ENCODE measurements at places on chromosomes 7 and 10.

DNA sequence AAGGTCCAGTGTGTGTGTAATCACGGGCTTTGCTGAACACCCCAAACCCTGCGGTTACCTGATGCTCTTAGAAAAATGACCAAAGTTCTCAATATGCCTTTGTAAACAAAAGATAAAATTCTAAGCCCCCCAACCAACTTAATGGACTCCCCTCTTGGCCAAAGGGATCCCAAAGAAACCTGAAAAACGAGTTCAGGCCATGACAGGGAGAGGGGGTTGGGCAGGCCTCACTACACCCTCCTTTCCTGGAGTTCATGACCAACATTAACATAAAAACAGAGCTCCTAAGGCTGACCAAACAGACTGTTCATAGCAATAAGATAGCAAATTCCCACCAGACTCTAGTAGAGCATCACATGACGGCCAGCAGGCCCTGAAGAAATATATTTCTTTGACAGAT is 3.0 kb upstream of the VIPR2 start:
- no peak for DNase-seq

DNA sequence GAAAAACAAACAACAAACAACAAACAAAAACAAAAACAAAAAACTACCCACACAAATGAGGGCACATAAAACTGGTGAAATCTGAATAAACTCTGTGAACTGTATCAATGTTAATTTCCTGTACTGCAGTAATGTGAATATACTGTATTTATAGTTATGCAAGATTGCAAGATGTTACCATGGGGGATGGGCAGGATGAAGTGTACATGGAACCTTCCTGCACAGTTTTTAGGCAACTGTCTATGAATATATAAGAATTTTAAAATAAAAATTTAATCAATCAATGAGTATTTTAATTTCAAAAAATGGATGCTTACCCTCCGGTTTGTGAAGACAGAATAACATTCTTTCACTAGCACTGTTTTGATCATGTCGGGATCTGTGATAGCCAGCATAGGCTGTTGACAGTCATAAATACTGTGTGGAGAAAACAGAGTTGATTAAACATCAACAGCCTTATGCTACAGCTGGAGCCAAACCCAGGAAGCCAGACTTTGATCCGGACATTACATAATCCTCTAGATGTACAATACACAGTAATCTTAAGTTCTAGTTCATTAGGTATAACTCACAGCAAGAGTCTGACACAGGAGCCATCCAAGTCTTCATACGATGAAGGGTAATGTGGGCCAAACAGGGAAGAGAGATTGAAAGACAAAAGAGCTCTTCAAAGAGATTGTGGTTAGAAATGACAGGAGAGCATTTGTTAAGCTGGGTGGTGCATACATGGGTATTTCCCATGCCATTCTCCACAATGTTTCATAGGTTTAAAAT is 14.8 kb downstream of the CYP3A7 start:
- no peak for DNase-seq

- DNase-seq = no peak
Measured at GRCh38 chr7:157855452-157856213, 518.8 kb downstream of the DNAJB6 start.

DNA sequence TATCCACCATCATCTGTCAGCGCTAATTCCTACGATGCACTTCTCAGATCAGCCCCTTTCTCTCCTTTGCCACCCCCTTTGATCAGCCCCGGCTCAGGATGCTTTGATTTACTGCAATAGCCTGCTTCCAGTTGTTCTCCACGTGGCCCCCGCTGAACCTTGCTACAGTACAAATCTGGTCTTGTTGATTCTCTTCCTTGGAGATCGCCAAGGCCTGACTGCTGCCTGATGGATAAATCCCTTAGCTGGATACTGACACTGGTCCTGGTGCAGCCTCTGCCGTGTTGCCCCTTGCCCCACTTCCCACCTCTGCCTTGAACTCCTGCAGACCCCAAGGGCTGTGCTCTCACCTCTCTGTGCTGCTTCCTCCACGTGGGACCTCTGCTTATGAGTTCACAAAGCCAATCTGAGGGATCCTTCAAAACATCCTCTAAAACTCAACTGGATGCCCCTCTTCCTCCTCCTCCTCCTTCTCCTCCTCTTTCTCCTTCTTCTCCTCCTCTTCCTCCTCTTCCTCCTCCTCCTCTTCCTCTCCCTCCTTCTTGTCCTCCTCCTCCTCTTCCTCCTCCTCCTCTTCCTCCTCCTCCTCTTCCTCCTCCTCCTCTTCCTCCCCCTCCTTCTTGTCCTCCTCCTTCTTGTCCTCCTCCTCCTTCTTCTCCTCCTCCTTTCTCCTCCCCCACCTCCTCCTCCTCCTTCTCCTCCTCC is 15.3 kb downstream of the PLXNA4 start:
- DNase-seq = no peak

DNA sequence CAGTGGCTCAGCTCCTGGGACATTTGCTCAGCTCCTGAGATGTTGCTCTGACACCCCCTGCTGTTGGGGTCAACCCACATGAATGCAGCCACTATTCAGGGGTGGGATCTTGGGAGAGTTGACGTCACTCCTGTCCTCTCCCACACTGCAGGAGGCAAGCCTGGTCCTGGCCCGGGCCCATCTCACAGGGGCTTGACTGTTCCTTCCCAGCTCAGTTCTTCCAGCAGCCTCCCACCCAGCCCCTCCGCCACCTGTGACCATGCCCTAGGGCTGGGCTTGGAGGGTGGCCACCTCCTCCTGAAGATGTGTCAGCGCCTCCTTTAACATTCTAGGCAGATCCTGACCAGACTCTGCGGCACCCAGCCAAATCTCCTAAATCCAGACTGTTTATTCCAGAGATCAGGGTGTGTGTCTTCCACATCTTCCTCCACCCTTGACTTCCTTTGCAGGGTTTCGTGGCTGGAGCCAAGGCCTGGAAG is 19.1 kb upstream of the OPALIN start:
- no peak for DNase-seq

DNA sequence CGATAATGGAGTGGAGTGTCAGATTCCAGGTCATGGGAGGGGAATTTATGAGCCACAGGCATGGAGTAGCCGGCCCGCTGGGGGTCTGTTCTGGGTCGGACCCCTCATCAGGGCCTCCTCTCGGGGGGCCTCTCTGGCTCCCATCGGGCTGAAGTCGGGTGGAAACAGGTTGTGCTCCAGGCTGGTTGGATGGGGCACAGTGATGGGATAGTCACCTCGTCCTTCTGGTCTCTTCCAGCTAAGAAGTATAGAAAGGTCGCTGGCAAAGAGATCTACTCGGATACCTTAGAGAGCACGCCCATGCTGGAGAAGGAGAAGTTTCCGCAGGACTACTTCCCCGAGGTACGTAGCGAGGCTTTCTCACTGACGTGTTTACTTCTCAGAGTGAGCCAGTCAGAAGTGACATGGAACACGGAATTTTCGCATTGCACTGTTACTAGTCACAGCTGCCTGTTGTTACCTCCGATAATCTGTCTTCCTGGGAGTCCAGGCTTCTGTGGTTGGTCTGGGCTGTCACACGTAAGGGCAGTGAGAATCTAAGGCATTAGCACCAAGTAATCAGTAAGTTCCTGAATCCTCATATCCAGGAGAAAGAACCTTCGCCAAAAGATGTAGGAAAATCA is 88.3 kb downstream of the NKX6-2 start:
- no peak for DNase-seq

- DNase-seq = no peak
Measured at GRCh38 chr7:30659312-30659711, 22.9 kb downstream of the CRHR2 start.

DNA sequence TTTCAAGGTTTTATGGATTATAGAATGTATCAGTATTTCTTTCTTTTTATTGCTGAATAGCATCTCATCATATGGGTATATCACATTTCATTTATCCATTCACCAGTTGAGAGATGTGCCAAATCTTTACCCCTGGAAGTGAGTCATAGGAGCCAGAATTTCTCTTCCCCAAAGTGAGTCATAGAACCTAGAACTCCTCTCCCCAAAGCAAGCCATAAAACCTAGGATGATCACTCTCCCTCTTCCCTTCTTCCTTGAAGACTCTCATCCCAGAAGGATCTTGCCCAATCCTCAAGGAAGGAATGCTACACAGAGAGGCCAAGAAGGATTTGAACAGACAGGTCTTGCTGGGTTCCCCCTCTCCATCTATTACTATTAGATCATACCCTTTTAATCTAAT is 199.9 kb downstream of the EVX1 start:
- no peak for DNase-seq

DNA sequence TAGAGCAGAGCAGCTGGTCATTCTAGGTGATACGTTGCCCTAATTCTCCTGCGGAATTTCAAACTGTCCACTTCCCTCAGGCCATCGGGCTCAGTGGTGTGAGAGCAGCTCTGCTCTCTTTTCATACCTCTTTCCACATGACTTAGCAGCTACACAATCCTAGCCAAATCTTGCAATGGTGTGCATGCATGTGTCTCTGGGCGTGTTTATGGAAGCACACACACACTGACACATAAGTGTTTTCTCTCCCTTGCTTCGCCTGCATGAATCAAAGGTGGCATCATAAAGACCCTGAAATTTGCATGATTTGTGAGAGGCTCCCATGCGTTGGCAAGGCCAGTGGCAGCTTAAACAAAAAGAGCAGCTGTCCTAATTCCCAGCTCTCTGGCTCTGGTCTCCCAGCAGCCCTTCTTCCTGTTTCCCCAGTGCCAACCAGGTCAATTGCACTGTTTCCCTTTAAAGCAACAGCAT is 1189.5 kb downstream of the GATA3 start:
- DNase-seq = no peak

- no peak for DNase-seq
Measured at GRCh38 chr7:139949629-139950028, 113.1 kb downstream of the PARP12 start.

GRCh38 chr7:114786455-114786854 is 135.4 kb upstream of the MDFIC start:
- DNase-seq = no peak

DNA sequence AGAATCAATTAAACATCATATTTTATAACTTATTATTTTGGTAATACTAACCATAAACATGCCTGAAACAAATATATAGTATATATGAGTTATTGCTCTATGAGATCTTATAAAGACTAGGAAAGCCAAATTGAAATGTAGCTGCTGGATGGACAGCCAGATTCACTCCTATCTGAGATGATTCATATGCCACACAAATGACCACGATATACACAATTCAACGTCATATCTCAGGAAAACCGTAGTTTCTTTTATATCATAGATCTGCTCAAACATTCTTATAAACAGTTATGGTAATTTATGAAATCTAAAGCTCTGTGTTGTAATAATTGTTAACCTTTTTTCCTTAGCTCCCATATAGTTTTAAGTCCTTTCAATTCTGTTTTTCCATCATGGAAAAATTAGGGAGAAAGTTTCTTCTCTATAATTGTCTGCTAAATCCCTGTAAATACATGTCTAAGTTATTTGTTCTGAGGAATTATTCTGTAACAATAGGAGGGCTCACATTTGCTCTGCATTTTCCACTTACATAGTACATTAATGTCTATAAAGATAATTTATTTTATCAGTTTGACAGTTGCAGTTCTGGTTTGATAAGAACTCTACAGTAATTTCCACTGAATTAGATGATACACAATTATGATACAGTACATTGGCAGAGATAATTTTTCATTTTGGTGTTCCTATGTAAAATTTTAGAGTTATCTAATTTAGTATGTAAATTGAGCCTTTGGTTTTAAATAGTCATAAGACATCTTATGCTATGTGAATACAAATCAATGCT is 42.7 kb downstream of the GNAT3 start:
- no peak for DNase-seq

DNA sequence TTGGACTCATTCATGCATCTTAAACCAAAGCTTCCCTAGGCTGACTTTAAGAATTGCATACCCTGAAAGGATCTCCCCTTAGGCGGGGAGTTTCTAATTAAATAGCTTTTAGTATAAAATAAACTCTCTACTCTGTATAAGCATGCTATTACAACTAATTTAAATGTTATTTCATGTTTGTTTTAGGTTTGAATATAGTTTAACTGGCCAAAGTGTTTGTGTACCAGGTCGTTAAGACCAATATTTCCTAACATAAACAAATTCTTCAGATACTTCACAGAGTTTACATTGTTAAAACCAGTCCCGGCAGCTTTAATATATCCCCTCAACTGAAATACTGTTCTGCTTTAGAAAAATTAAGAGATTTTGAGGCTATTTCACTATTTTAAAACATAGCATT is 2.3 kb downstream of the GLI3 start:
- DNase-seq = no peak

DNA sequence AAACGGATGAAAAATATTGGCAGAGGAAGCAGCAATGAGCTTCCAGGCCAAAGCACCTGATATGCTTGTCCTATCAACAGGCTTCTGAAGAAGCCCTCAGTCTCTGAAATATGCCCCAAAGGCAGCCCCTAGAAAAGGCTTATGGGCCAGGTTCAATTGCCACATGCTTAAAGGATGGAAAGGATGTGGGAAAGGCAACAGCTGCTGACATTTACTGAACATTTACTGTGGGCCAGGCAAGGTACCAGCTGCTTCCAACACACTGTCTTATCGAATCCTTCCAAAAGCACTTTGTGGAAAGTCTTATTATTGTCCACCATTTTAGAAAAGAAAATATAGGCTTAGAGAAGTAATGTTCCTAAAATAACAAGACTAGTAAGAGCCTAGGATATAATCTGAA is 56.5 kb downstream of the DOCK4 start:
- DNase-seq = no peak

GRCh38 chr10:132507409-132507955 is 30.1 kb upstream of the INPP5A start:
- no peak for DNase-seq

GRCh38 chr7:128271942-128272481 is 30.9 kb downstream of the LEP start:
- no peak for DNase-seq

GRCh38 chr10:48456808-48457761 is 147.8 kb downstream of the ARHGAP22 start:
- DNase-seq = no peak

- no peak for DNase-seq
Measured at GRCh38 chr10:132521041-132521465, 16.5 kb upstream of the INPP5A start.

GRCh38 chr10:103668351-103669242 is 175.1 kb downstream of the NEURL1 start:
- DNase-seq = no peak

DNA sequence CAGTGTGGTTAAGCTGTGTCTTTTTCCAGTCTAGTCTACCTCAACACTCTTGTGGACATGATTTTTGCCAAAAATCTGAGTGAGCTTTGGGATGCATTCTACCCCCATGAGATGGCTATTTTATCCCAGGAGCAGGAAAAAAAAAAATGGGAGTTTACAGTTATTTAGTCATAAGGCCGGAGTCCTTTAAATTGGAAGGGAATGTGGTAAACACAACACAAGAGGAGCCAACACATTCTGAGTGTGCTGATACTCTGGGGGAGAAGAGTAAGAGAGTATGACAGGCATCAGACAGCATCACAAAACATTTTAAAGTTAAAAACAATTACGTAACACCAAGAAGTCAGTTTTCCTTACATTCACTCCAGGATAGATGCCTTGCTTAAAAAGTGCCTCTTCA is 46.1 kb downstream of the C1GALT1 start:
- DNase-seq = no peak

DNA sequence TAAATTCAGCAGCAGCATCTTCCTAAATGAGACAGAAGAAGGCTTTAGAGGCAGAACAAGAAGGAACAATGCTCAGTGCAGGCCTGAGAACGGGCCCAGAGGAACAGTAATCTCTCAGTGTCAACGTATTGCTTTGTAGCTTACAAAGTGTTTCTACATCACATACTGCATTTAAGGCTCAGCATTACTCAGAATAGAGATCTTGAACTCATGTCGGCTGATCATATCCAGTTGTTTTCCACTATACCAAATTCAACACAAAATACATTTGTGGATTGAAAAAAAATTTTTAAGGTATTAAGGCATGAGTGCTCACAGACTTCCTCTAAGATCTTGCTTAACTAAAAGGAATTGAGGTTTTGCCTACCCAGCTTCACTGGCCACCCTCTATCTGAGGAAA is 325.1 kb downstream of the HPSE2 start:
- DNase-seq = no peak
